ENCODE measurements at places on chromosomes 11 and 22.

DNA sequence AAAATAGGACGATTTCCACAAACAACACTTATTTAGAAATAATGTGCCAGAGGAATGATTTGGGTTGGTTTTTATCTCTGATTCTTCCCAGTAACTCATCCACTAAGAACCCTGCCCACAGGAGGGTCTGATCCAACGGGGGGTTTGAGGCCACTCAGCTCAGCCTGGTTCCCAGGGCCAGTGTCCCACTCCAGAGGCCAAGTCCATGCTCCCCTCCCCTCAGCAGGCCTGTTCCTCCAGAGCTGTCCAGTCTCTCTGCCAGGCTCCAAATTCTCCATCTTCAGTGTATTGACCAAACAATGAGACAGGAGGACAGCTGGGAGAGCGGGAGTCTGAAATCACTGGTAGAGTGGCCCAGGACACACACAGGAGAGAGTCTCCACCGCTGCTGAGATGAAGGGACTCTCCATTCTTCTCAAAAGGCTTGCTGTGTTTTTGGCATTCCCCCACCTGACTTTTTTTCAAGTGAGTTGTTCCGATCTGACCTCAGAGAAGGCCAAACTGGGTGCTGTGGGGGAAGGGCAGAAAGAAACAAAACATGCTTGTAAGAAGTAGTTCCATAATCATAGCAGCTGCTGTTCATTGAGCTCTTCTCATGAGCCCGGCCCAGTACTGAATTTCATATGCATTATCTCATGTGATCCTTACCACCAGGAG lies 17.6 kb upstream of the SCN2B start:
- DNase-seq = peak; percentile 44

DNA sequence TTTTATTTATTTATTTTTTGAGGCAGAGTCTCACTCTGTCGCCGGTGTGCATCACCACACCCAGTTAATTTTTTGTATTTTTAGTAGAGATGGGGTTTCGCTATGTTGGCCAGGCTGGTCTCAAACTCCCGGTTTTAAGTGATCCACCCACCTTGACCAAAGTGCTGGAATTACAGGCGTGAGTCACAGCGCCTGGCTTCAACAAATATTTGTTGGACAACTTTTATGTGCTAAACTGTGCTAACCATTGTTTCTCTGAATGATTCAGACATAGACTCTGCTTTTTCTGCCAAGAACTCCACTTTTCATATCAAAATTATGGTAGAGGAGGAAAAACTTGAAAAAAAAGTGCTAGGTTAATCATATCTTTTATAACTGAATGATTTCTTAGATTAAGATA lies 36.3 kb downstream of the MMP7 start:
- DNase-seq = no peak

DNA sequence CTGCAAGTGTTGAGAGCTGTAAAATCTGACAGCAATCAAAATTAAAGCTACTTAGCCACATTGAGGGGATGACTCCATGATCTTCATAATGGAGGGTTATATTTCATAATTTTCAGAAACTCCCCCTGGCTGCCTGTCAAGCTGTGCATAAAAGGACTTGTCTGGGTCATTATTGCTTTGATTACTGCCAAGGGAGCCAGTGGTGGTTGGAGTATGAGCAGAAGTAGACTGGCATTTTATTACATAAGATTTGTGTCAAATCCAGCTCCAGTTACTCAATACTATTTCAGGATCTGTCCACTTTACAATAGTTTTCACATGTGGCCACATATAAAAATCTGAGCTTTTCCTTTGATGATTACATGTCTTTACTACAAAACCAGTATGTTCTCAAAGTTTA lies 108.9 kb upstream of the SLC5A12 start:
- no peak for DNase-seq

DNA sequence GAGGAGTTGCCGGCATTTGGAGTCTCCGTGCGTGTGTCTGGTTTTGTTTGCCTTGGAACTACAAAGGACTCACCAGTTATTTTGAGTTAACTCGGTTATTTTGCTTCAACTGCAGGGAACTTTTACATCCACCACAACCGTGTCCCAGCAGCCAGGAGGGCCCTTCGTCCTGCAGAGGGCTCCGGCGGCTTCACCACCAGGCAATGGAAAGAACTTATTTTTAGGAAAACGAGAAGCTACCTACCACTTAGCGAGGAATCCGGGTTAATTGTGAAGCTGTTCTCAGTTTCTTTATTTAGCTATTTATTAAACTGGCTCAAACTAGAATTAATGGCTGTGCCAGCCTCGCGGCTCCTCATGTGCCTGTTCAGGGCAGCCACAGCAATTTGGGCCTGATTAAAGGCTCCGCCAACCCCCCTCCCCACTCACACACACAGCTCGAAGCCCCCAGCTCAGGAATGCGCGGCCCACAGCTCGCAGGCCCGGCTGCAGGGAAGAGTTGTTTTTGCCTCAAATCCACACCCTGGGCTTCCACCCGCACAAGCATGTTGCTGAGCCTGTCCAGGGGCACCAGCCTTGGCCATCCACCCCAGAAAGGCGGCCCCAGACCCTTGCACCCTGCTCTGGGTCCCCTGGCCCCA lies 55.9 kb upstream of the FGF3 start:
- DNase-seq = no peak

- DNase-seq = no peak
Observed at GRCh38 chr11:23859087-23859486, 637.8 kb upstream of the LUZP2 start.

GRCh38 chr22:19929586-19930550 lies 11.7 kb upstream of the COMT start:
- no peak for DNase-seq

DNA sequence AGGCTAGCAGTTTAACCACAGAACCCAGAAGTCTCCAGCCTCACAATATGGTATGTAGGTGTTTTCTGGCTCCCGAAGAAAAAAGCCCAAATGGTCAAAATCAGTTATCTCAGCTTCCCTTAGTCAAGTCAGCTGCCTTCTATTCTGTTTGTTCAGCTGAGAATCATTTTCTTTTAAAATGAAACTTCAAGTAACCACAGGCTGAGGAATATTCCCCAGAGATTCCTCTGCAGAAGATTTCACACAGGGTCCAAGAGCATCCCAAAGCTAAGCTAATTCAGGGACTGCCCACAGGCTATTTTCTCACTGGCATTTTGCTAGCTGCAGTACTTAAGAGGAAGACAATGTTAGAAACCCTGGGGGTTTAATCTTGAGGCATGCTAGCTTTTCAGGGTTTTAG lies 977.0 kb upstream of the CHORDC1 start:
- no peak for DNase-seq

DNA sequence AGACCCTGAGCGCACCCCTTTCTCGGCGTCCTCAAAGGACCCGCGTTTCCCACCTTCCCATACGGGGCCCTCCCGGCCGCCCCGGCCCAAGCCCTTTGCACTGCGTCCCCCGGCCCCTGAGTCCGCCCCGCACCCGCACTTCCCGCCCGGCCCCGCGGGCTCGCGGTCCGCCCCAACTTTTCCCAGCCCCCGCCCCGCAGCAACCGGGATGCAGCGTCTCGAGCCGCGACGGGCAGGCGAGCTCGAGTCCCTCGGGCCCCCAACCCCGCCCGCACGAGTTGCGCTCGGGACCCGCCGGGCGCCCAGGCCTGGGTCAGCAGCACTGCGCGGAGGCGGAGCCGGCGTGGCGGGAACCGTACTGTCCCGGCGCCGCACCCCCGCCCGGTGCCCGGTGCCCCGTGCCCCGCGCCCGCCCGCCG lies 371 bp downstream of the SMCO4 start:
- DNase-seq = no peak

DNA sequence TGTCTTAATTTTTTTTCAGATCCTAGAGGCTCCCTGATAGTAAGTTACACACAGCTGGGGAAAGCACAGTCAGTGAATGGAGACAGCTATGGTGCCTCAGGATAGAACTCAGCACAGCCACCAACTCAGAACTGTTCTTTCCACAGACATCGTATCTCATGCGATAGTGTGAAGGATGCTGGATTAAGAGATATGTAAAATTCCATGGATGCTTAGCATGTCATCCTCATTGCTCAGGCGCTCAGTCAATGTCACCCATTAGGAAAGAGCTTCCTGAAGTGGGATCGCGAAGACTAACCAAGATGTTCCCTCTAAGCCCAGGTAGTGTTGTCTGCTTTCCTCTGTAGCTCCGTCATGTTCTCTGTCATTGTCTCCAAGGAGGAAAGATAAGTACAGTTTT lies 1000.4 kb downstream of the OPCML start:
- DNase-seq = no peak

GRCh38 chr11:68541116-68541515 lies 80.6 kb downstream of the PPP6R3 start:
- DNase-seq = no peak

- DNase-seq = no peak
Observed at GRCh38 chr11:132033051-132033450, 662.6 kb downstream of the NTM start.

GRCh38 chr11:110474578-110474977 lies 44.8 kb downstream of the FDX1 start:
- DNase-seq = no peak

DNA sequence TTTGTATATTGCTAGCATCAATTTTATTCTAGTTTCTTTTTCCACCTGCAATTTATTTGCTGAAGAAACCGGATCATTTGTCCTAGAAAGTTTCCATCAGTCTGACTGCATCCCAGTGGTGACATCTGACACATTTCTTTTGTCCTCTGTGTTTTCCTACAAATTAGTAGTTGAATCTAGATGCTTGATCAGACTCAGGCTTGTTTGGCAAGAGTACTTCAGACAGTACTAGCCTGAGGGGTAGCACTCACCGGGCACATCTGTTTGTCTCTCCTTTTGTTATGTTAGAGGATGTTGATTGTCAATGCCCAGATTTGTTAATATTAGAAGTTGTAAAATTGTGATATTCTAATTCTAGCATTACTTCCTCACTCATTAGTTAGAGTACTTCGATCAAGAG lies 204.8 kb downstream of the SWAP70 start:
- DNase-seq = no peak

GRCh38 chr11:8932564-8933180 lies at the start of gene C11orf16:
TSS of gene C11orf16 (minus strand) at chr11:8932947. CDS start at chr11:8932308, 639 bp downstream.
- no peak for DNase-seq

DNA sequence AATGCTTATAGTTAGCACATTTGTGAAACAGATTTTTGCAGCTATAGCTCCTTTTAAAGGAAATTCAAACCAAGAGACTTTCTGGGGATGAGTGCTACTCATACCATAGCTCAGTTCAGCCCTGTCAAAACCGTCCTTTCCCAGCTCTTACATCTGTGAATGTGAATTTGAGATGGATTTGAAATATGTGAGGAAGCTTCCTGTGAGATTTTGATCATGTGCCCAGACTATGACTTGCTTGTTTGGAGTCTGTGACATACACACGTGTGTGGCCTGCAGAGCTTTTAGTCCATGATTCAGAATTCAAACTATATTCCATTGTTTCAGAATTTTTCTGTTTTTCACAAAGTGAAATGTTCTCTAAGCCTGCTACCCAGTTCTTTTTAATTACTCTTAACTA lies 4.4 kb upstream of the MMP1 start:
- DNase-seq = no peak

DNA sequence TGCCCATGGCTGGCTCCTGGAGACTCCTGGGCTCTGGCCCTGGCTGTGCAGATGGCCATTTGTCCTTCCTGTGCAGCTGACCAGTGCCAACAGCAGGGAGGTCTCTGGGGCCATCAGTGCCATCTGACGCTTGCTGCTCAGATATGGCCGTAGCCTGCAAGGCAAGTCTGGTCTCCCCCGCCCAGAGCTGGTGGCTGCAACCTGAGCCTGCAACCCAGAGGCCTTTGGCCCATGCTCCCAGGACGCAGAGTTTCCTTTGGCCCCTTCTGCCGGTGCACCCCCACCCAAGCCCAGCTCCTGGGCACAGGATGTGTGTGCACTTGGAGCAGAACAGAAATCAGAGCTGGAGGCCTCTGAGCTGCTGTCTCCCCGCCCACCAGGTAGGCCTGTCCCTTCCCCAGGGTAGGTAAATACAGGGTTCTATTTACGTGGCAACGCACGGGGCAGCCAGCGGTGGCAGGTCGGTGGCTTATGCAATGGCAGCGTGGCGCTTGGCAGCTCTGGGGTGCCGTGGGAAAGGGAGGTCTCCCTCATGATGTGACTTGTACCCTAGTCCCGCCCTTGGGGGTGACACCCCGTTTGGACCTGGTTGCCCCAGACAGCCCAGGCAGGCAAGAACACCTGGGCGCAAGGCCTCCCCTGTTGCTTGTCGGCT lies 21.0 kb upstream of the MYEOV start:
- DNase-seq = no peak

DNA sequence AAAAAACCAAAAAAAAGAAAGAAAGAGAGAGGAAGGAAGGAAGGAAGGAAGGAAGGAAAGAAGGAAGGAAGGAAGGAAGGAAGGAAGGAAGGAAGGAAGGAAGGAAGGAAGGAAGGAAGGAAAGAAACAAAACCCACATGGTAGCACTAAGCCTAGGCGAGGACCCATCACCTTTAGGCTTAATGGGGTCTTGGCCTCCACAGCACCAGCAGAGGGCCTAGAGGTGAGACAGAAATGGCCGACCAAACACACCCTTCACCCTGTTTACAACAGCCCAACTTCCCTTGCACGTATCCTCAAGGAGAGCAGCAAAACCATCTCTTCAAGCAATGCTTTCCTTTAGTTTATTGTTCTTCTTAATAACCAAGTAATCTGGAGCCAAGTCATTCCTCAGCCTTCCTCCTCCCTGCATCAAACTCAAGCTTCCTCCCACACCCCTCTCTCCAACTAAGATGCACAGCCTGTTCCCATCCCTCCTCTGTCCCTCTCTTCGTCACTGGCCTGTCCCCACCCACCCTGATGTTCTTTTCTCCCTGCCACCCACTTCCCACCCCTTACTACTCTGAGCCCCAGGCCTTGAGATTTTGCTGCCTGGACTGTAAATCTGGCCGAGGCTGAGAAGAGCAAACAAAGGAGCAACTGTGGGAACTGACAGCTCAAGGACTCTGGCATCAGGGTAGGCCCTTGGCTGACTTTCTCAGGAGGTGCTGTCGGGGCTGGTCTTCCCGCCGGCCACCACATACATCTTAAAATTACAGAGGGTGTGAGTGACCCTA lies 26.0 kb downstream of the POU2AF1 start:
- no peak for DNase-seq

All from GM10248 (cell line).